ENCODE measurements at places on chromosomes 7 and 10.

- no peak for DNase-seq
Observed at GRCh38 chr7:1859266-1860035, 189.4 kb downstream of the ELFN1 start.

- DNase-seq: no peak
Observed at GRCh38 chr7:28722684-28723083, 235.4 kb downstream of the TRIL start.

GRCh38 chr10:123746061-123746460 lies 79.9 kb downstream of the GPR26 start:
- no peak for DNase-seq

DNA sequence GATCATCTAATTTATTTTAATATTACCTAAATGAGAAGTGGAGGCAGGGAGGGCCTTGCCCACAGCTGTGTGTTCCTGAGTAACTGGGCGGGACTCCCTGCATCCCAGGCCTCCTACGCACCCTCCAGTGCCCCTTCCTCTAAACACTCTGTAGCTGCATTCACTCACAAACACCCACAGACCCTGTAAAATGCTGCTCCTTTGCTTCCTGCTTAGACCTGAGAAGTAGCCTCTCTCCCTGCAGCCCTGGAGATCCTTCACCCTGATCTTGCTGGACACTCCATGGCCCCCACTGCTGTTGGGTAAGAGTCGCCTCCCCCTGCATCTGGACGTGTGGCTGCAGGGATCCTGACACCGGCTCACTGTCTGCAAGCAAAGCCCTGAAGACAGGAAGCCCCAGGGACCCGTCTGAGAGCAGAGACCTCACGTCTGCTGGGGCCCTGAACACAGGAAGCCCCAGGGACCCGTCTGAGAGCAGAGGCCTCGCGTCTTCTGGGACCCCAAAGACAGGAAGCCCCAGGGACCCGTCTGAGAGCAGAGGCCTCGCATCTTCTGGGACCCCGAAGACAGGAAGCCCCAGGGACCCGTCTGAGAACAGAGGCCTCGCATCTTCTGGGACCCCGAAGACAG lies 589.8 kb downstream of the DNAJB6 start:
- no peak for DNase-seq

DNA sequence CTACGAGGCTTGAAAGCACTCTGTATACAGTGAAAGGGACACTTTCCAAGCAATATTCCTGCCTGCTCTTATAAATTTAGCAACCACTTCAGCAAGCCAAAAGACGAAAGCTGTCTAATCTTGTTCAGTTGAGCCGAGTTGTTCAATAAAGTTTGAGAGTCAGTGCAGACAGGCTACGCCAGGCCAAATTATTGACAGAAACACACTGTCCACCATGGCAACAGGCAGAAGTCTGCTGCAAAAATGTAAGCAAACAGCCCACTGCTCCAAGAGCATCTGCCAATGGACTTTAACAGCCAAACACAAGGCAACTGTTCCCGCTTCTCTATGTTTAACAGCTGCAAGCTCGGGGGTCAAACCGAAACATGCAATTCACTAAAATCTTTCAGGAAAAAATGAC lies 85.7 kb downstream of the GLI3 start:
- no peak for DNase-seq

DNA sequence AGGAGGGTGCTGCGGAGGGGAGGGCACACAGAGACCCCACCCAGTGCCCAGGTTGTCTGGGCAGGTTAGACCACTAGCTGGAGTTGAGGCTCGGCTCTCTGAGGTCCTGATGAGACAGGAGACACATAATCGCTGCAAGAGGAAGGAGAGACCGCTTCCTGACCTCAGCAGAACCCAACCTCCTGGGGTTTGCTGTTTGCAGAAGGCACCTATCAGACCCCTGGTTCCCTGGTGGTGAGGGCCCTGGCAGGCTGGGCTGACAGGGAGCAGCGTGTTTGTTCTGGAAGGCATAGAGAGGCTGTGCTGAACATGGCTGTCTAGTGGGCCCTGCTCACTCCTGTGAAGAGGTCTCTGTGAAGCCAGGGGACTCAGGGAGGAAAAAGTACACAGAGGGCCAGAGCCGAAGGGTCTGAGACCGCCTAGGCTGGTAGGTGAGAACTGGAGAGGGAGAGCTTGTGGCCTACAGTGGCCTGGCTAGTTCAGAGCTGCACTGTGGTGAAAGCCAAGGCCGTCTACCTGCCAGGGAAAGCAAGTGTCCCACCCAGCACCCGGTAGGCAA lies 39.4 kb upstream of the NPFFR1 start:
- DNase-seq: no peak

DNA sequence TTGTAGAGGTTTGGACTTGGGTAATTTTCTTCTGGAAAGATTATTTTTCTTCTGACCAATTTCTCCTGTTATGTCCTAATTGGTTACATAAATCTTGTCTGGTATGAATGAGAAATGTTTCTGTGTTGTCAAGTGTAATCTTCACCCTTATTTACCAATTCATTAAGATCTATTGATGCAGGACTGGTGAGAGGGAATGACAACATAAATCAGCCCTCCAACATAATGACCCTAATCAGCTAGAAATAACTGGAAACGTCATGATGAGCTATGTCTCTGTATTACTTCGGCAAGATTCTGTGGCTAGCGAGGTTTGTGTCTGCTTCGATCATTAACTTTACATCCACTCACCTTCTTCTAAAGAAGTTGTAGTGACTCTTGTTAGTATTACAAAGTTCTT lies 3.5 kb downstream of the FOXP2 start:
- DNase-seq: no peak

DNA sequence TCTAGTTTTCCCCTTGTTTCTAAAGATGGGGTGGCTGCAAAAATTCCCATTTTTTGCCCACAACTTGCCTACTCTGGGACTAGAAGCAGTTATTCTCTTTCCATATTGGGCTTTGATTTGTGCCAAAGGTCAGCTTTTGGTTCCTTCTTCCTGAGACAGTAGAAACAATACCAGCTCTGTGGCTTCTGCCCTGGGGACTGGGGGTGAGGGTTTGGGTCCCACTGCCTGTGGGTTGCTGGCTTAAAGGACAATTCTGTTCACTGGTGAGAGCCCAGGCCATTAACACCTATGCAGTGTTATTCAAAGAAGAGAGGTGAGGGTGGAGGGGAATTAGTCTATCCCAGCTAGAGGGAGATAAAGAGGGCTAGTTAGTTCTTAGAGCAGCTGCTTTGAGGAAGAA lies 171.5 kb downstream of the CPEB3 start:
- DNase-seq: no peak

GRCh38 chr7:140153666-140154161 lies 23.1 kb downstream of the KDM7A start:
- no peak for DNase-seq

GRCh38 chr10:52668024-52668423 lies 104.6 kb downstream of the MBL2 start:
- DNase-seq: peak; percentile 79

DNA sequence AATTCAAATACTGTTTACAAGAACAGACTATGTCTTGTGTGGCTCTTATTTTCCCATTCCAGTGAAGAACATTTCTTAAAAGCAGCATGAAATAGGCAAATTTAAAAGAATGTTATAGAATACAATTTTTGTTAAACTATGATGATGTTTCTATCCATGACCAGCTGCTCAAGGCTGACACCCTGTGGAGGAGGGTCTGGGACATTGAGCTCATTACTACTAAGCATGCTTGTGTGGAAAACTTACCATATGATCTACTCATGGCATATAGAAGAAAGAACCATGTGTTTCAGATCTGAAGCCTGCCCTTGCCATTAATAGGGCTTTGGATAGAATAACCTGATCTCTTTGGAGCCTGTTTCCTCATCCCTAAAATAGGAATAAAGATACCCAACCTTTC lies 125.0 kb downstream of the FOXP2 start:
- no peak for DNase-seq

- DNase-seq: no peak
Observed at GRCh38 chr7:15245831-15246230, 316.0 kb downstream of the AGMO start.

DNA sequence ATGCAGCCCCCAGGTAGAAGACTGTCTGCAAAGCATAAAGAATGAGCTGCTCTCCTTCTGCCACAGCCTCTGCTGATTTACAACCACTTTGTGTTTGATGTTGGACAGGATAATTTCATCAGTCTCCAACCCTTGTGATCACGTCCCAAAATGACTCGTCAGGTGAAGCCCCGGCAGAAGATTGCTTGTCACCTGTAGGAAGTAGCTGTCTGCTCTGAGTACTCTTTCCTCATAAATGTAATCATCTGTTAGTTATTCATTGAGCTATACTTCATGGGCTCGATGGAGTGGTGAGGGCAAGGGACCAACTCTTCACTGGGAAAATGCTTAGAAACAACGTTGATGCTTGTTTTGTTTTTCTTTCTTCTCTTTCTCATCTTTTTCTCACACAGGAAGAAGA lies 290.9 kb upstream of the SP8 start:
- no peak for DNase-seq

DNA sequence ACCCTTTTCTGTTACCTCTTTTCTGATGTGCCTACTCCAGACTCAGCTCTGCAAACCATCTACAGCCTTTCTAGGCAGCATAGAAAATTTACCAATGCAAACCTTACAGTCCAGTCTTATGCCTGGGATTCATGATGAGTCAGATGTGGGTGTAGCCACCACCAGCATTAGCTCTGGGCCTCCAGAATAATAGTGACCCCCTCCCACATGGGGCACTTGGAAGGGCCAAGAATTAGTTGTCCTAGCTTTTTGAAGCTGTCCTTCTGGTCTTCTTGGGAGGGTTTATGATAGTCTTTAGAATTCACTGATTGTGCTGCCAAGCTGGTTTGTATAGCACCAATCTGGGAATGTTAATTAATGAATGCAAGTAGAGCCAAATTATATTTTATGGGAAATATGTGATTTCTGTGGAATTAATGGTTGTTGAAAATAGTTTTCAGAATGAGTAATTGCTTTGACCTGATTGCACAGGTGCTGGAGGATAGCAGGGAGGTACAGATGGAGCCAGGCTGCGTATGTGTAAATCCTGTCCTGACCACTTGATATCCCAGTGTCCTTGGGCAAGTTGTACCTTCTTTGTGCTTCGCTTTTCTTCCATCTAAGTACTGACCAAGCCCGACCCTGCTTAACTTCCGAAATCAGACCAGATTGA lies 94.8 kb downstream of the CPED1 start:
- DNase-seq: no peak

DNA sequence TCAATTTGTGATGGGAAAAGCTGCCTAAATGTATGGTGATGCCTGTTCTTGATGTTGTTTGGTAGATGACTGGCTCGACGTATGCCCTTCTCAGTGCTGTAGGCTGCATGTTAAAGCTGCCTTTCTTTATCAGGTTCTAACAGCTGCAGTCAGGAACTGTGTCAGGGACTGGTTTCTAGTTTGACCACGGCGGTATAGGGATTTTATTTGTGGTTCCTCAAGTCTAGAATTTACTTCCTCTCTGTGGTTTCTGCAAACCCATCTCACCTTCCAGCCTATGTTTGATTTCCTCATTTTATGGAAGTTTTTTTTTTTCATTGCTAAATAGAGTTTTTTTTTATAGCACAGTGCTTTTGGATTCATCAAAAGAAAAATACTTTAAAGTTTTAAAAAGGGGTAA lies 26.5 kb downstream of the LMTK2 start:
- no peak for DNase-seq

DNA sequence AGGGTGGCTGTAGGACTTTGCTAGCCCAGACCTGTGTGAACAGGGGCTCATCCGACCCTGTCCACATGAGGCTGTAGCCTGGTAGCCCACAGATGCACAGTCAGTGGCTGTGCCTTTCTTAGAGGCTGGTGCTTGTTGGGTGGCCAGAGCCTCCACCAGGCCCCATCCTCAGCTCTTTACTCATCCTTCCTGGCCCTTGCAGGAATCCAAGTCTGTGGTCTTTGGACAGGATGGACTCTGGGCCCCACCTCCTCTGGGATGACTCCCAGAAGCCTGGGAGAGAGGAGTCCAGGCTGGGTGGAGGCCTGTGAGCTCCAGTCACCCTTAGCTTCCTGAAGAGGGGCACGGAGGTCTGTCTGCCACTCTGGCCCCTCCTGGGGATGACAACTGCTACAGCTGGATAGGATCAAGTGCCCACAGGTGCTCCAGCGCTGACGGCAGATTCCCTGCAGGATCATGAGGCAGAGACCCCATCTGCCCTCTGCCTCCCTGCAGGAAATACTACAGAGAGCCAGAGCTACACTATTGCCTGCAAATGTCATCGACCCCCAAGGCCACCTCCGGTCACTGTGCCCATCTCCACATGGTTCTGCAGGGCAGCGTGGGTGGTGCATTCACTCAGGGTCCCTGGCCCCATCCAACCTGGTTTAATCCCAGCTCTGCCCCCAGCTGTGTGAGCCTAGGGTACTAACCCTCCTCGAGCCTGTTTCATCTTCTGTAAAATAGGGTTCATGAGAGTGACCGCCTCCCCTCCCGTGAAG lies 114.5 kb downstream of the PTPN20 start:
- no peak for DNase-seq

GRCh38 chr10:44755481-44755880 lies 155.7 kb upstream of the TMEM72 start:
- DNase-seq: no peak
